Thoracic aorta (tissue), 2 donors: ENCODE measurements at places on chromosomes 16 and 17. TPM values are rescaled to one million over a fixed set of nuclear protein-coding genes. Genes with fewer than 3 reads are reported as not detected.

DNA sequence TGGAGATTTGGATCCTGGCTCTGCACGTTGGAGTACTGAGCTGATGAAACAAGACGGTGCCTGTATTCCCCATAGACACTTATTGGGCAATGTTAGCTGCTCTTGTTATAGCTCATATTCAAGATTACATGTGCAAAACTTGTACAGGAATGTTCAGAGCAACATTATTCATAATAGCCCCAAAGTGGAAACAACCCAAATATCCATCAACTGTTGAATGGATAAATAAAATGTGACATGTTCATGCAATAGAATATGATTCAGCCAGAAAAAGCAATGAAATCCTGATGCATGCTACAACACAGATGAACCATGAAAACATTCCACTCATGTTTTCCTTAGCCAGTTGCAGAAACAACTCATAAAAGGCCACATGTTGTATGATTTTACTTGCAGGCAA lies 5.7 kb upstream of the SDR42E1 start:
- peaks cover 7% of the 10 kb centered on the region for H3K4me1 ChIP-seq
- H3K27me3 ChIP-seq: no peaks in the 10 kb centered on the region
- no peak overlapping the region for H3K4me3 ChIP-seq
- no peaks in the 10 kb centered on the region for H3K36me3 ChIP-seq
- DNase-seq: no peak

DNA sequence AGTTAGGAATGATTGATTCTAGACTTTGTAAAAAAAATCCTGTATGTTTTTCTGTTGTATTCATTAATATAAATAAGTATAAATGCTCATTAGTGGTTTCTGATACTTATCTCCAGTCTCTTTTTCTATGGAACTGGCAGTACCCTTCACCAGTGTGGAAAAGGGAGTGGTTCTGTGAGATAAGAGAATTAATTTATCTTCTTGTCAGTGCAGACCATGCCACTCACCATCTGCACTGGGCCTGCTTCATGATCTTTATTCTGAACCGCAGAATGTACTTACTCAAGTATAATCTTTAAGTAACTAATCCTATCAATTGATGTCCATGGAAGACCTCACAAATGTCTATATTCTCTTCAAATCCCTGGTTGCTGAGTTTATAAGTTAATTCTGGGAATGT lies 836.1 kb upstream of the CDH8 start:
- H3K27me3 ChIP-seq: no peaks in the 10 kb centered on the region
- no peaks in the 10 kb centered on the region for H3K4me1 ChIP-seq
- no peaks in the 10 kb centered on the region for H3K36me3 ChIP-seq
- DNase-seq: no peak
- no peak overlapping the region for H3K27ac ChIP-seq

The LLGL2 gene
- 20.0 TPM for total RNA-seq

- no peak overlapping the region for H3K4me3 ChIP-seq
- no peak overlapping the region for H3K27ac ChIP-seq
- no peak for DNase-seq
- H3K4me1 ChIP-seq: no peaks in the 10 kb centered on the region
- H3K27me3 ChIP-seq: no peaks in the 10 kb centered on the region
- no peaks in the 10 kb centered on the region for H3K36me3 ChIP-seq
Measured at GRCh38 chr17:53996890-53997289, 174.2 kb downstream of the KIF2B start.

The CNEP1R1 gene
- total RNA-seq: 14.2 TPM

- no peaks in the 10 kb centered on the region for H3K36me3 ChIP-seq
- H3K27me3 ChIP-seq: no peaks in the 10 kb centered on the region
- no peak overlapping the region for H3K27ac ChIP-seq
Measured at GRCh38 chr17:63946440-63947363, 14.6 kb upstream of the CD79B start.

- DNase-seq: no peak
- H3K36me3 ChIP-seq: no peaks in the 10 kb centered on the region
Measured at GRCh38 chr16:79436885-79437284, 163.7 kb downstream of the MAF start.

DNA sequence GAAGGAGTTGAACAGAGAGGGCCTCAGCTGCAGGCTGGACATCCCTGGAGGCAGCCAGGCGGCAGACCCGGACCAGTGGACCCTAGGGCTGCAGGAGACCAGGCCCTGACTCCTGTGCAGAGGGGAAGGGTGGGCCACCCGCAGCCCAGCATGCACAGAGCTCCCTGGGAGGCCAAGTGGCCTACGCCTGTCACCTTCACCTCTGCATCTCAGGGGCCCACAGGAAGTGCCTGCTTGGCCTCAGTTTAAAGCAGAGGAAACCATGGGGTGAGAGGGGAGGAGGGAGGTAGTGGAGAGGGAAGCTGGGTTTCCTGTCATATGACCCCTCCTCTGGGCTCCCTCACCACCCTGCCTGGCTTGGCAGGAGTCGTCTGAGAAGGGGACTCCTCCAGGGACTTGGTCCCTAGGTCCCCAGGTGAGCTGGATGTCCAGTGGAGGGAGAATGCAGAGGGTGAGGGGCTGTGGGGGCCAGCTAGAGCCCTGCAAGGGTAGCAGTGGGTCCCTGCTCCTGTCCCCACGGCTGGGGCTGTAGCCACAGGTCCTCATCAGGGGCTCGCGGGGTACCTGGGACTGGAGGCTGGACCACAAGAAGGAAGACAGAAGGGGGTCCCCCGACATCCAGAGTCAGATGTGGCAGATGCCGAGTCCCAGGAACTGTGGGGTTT lies at the start of gene TMC8:
Gene TMC8 (plus strand): TSS at position 335 of the 665 bp plus-strand sequence. CDS start 818 bp downstream, outside the sequence.
- H3K27me3 ChIP-seq: no peaks in the 10 kb centered on the region
- no peaks in the 10 kb centered on the region for H3K36me3 ChIP-seq
- H3K27ac ChIP-seq: peak within 1 kb of the TSS; percentile 8

The GH1 gene
- total RNA-seq: not detected

GRCh38 chr17:48153691-48154358 lies 46.3 kb downstream of the SNX11 start:
- no peaks in the 10 kb centered on the region for H3K27me3 ChIP-seq
- no peak overlapping the region for H3K4me3 ChIP-seq
- H3K27ac ChIP-seq: no peak overlapping the region
- H3K36me3 ChIP-seq: no peaks in the 10 kb centered on the region
- no peaks in the 10 kb centered on the region for H3K4me1 ChIP-seq
- no peak for DNase-seq

DNA sequence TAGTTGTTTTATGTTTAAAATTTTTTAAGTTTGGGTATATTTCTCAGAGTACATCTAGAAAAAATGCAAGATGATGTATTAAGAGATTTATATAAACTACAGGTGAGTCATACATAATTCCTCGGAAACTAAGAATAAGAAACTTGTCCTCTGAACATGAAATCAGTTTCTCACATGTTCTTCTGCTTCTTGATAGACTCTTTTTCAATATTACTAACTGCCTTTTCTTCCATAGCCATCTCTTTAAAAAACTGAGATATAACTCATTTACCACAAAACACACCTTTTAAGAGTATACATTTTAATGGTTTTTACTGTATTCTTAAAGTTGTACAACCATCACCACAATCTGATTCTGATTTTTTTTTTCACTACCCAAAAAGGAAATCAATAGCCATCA lies 238.4 kb upstream of the AXIN2 start:
- peaks cover 3% of the 10 kb centered on the region for H3K4me1 ChIP-seq
- no peak for DNase-seq
- no peaks in the 10 kb centered on the region for H3K27me3 ChIP-seq
- H3K4me3 ChIP-seq: no peak overlapping the region
- H3K36me3 ChIP-seq: no peaks in the 10 kb centered on the region

- H3K27me3 ChIP-seq: no peaks in the 10 kb centered on the region
- no peaks in the 10 kb centered on the region for H3K4me1 ChIP-seq
- H3K4me3 ChIP-seq: no peak overlapping the region
- H3K27ac ChIP-seq: no peak overlapping the region
- DNase-seq: no peak
- H3K36me3 ChIP-seq: no peaks in the 10 kb centered on the region
Measured at GRCh38 chr17:31834448-31834847, 24.6 kb downstream of the COPRS start.

- H3K4me3 ChIP-seq: no peak overlapping the region
- no peaks in the 10 kb centered on the region for H3K4me1 ChIP-seq
- no peak for DNase-seq
- no peaks in the 10 kb centered on the region for H3K36me3 ChIP-seq
- no peaks in the 10 kb centered on the region for H3K27me3 ChIP-seq
- no peak overlapping the region for H3K27ac ChIP-seq
Measured at GRCh38 chr17:29825604-29826003, 104.4 kb downstream of the SSH2 start.

- H3K27ac ChIP-seq: no peak overlapping the region
- no peaks in the 10 kb centered on the region for H3K27me3 ChIP-seq
- peaks cover 28% of the 10 kb centered on the region for H3K36me3 ChIP-seq
- peak overlapping the region; percentile 70 for H3K4me3 ChIP-seq
- H3K4me1 ChIP-seq: peaks cover 52% of the 10 kb centered on the region
Measured at GRCh38 chr17:29572691-29573557, 4.4 kb downstream of the TP53I13 start.

DNA sequence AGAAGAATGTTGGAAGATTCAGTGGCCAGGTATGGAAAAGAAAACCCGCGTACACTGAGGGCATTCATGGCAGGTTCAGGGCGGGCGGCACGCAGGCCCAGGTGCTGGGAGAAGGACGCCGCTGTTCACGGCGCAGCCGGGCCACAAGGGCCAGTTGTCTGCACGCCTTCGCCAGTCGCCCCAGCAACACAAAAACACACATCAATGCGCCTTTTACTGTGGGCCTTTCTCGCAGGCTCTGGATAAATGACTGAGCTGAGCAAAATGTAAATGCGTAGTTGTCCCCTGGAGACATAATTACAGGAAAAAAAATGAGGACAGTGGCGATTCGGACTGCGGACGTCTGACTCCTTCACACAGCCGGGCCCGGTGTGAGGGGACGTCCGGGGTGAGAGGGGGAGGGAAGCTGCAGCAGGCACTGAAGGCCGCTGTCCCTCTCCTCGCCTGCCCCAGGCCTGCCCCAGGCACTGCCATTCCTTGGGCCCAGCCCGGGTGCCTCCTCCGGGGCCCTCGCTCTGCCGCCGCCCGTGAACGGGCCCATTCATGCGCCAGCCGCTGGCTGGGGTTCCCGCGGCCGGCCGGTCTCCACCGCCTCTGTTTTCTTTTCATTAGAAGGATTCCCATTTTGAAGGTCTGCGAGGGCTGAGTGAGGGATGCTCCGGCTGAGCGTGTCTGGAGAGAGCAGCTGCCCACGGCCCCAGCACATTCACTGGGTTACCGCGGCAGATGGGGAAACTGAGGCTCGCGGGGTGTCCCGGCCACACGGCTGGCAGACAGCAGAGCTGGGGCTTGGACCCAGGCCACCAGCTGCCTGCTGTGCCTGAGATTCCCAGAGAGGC lies 6.5 kb upstream of the ZNF469 start:
- H3K36me3 ChIP-seq: no peaks in the 10 kb centered on the region
- no peaks in the 10 kb centered on the region for H3K4me1 ChIP-seq
- no peak for DNase-seq
- H3K4me3 ChIP-seq: no peak overlapping the region
- no peaks in the 10 kb centered on the region for H3K27me3 ChIP-seq

The C17orf78 gene
- total RNA-seq: not detected

DNA sequence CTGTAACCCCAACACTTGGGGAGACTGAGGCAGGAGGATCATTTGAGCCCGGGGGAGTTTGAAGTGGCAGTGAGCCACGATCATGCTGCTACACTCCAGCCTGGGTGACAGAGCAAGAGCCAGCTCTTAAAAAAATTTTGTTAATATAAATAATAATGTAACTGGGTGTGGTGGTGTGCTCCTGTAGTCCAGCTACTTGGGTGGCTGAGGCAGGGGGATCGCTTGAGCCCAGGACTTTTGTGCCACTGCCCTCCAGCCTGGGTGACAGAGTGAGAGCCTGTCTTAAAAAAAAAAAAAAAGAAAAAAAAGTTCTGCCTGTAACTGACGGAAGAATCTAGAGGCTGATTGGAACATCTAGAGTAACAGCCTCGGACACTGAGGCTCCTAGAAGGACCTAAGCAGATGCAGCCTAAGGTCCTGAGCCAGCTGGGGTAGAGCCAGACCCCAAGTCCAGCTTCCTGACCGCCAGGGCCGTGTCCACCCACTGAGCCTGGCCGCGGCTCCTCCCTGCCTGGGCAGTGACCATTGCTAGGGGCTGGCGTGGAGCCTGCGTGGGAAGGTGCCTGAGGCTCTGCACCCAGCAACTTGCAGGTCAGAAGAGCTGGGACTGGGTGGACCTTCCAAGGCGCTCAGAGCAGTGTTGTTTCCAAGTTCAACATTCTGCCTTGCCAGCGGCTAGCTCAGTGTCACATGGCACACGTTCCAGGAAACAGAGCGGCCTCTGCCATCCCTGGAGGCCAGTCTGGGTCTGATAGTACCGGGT lies 209.4 kb upstream of the CIBAR2 start:
- H3K27me3 ChIP-seq: no peaks in the 10 kb centered on the region
- no peaks in the 10 kb centered on the region for H3K36me3 ChIP-seq
- peak overlapping the region; percentile 24 for H3K4me3 ChIP-seq
- peak overlapping the region; percentile 75 for H3K27ac ChIP-seq
- peaks cover 30% of the 10 kb centered on the region for H3K4me1 ChIP-seq

DNA sequence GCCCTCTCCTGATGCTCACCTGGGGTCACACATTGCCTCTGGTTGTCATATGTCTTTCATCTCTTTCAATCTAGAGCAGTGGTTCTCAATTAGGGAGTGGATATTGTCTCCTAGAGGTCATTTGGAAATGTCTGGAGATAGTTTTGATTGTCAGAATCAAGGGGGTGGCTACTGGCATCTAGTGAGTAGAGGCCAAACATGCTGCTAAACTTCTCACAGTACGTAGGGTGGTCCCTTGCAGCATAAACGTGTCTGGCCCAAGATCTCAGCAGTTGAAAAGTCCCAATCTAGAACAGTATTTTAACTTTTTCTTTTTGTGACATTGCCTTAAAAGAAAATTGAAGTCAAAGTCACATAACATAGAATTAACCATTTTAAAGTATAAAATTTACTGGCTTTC lies 30.5 kb upstream of the SLC5A10 start:
- no peak overlapping the region for H3K4me3 ChIP-seq
- H3K27me3 ChIP-seq: no peaks in the 10 kb centered on the region
- H3K4me1 ChIP-seq: no peaks in the 10 kb centered on the region
- H3K27ac ChIP-seq: peak overlapping the region; percentile 3
- DNase-seq: no peak
- no peaks in the 10 kb centered on the region for H3K36me3 ChIP-seq

DNA sequence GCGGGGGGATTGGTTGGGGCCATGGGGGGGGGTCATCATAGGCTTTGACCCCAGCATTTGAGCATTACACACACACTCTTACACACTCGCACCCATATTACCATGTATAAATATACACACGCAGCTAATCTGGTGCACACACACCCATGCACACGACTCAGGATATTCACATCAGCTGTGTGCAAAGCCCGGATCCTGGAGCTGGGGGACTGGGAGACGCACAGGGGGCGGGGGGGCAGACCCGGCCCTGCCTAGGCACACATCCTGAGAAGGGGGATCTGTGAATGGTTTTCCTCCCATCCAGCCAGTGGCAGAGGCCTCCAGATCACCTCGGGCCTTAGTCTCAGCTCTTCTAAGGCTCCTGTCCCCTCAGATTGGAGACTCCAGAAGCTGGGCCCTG lies 5.6 kb downstream of the ASGR2 start:
- no peaks in the 10 kb centered on the region for H3K36me3 ChIP-seq
- H3K4me3 ChIP-seq: no peak overlapping the region
- H3K27me3 ChIP-seq: no peaks in the 10 kb centered on the region
- DNase-seq: no peak
